ENCODE measurements at places on chromosomes 5 and 9.

- DNase-seq: no peak
These were observed 12.4 kb upstream of the AKNA start for GRCh38 chr9:114400219-114400618.

GRCh38 chr9:134552349-134552990, 89.1 kb upstream of the COL5A1 start:
- DNase-seq: no peak

GRCh38 chr9:104725014-104725413, 22.5 kb upstream of the NIPSNAP3A start:
- no peak for DNase-seq

DNA sequence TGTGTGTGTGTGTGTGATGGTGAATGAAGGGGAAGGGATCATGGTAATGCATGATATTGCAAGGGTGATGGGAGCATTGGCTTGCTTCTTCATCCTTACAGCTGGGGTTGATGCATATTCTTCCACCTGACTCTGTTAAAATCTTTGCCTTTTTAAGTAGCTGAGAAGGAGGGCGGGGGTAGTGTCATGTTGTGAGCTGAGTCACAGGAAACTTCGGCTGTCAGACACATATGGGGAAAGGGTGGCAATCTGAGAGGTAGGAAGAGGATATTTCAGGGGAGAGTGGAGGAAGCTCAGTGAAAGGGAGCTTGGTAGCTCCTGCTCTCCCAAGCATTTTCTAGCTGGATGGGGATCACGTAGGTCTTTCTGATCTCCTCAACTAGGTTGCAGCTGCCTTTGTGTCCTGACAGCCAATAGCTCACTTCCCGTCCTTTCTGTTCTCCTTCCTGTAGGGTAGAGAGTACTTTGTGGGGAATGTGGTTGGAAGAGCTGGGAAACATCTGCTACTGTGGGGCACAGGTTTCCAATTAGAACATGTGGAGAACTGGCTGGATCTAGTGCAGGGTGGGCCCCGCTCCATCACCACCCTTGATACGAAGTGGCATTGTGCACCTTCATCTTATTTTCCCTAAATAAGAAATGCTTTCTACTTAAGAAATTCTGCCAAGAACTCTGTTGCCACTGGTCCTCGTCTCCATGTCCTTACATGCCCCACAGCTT, 18.1 kb upstream of the CLK4 start:
- DNase-seq: no peak

DNA sequence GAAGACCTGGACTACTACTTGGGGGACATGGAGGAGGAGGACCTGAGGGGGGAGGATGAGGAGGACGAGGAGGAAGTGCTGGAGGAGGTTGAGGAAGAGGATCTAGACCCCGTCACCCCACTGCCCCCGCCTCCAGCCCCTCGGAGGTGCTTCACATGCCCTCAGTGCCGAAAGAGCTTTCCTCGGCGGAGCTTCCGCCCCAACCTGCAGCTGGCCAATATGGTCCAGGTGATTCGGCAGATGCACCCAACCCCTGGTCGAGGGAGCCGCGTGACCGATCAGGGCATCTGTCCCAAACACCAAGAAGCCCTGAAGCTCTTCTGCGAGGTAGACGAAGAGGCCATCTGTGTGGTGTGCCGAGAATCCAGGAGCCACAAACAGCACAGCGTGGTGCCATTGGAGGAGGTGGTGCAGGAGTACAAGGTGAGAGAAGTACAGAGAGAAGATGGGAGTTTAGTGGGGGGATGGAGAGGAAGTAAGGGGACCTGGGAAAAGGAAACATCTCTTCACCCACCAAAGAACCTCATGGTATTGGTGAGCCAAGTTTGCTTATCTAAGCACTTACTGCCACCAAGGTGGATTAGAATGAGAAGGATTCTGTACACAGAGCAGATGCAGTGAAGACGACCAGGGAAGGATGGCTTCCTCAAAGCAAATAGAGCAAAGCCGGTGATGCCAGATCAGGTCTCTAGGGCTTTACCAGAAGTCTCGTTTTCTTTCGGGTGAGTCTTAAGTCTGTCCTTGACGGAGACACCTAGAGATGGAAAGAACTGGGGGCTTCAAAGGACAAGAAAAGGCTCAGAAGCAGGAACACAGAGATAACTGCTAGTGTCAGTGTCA, 1.5 kb downstream of the TRIM41 start:
- DNase-seq: no peak

DNA sequence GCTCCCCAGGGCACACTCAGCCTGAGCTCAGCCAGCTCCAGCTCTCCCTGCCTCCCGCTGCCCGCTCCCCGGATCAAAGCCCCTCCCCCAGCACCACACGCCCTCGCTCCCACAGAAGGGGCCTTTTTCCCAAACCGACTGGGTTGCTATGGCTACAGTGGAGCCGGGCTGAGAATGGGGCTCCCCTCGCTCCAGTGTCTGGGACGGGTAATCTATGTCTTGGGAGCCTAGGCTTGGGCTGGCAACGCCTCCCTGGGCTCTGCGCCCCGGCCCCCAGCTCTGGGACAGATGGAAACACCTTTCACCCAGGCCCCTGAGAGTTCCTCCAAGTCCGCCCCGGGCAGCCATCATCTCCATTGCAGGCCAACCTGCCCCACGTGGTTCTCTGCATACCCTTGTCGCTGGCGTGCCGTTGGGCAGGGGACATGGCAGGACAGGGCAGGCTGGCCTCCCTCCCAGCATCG, 29.6 kb downstream of the NOTCH1 start:
- no peak for DNase-seq

DNA sequence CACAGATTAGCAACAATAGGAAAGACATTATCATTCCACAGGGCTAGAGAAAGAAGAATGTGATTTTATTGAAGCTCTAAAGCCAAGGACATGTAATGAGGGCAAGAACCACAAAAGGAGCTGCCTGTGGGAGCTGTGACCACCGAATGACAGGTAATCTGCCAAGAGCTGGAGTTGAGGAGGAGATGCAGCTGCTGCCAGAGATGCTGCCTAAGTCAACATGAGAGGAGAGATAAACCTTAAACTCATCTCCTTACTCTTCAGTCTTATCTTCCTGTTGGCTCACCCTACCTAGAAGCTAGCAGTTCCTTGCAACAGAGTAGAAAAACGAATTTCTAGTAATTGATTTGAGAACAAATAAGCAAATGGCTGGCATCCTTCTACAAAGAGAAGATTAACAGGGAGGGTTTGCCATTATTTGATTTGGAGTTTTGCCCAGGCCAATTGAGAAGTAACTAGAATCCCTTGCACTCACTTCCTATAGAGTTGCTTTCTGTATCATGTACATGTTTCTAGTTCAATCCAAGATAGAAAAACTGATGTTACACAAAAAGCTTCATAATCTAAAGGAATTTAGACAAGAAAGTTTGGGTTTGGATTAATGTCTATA, 539.2 kb downstream of the TLE1 start:
- DNase-seq: no peak

DNA sequence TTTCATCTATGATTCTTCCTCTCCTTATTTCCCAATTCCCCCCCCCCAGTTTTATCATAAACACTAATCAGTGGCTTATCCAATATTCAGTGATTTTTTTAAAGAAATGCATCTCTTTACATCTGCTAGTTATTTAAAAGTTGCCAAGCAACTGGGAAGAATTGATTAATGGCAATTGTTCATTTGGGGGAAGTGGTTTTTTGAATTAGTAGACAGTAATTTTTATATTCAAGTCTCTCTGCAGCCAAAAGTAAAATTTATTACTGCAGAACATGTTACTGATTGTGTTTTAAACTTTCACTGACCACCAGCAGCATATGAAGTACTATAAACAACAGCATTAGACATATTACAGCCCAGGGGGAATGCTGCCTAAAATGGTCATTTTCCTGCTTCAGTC, 308.8 kb upstream of the NREP start:
- DNase-seq: no peak
